Stimulated activated CD4-positive, alpha-beta T cell treated with anti-CD3 and anti-CD28 coated beads, Interleukin-4, amount 100 ng/mL, for 48 hours (primary cell): ENCODE measurements at places on chromosomes 11 and 22.

- no peak for DNase-seq
Observed at GRCh38 chr11:86676010-86676409, 3.6 kb upstream of the ME3 start.

- DNase-seq: no peak
Observed at GRCh38 chr11:75276186-75276585, 35.6 kb downstream of the TPBGL start.

- DNase-seq: no peak
Observed at GRCh38 chr11:102783720-102784119, 3.3 kb upstream of the MMP10 start.

- DNase-seq: no peak
Observed at GRCh38 chr11:62933750-62934495, 12.8 kb upstream of the CHRM1 start.

DNA sequence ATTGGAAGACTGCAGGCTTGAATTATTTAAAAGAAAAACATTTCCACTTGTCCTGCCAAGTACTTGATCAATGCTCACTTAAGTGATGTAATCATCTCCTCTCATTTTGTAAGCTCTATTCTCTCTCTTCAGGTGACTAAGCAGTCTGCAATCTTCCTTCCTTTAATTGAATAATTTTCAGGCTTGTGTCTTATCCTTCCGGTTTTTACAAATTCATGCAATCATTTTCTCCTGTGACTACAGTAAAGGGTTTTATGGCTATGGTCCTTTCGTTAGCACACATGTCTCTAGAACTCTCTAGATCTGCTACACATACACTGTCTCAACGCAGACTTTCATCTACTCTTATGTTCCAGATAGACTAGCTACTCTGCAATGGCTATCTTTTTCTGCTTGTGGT, 12.6 kb upstream of the UPB1 start:
- no peak for DNase-seq

GRCh38 chr11:36361901-36362391, 65.9 kb downstream of the PRR5L start:
- DNase-seq: no peak
